GM23338 (cell line): ENCODE measurements at places on chromosomes 6 and 20. TPM values are rescaled to one million over a fixed set of nuclear protein-coding genes. Genes with fewer than 3 reads are reported as not detected.

Gene RAET1E
- total RNA-seq, result not detected in 2 replicates

- no peak for DNase-seq
These were observed 442.5 kb upstream of the ID4 start for GRCh38 chr6:19394687-19395086.

- peak; percentile 35 for DNase-seq
These were observed 272.5 kb upstream of the CDYL start for GRCh38 chr6:4503700-4504099.

Gene TPX2
- total RNA-seq, result 148 and 159 TPM in 2 replicates

DNA sequence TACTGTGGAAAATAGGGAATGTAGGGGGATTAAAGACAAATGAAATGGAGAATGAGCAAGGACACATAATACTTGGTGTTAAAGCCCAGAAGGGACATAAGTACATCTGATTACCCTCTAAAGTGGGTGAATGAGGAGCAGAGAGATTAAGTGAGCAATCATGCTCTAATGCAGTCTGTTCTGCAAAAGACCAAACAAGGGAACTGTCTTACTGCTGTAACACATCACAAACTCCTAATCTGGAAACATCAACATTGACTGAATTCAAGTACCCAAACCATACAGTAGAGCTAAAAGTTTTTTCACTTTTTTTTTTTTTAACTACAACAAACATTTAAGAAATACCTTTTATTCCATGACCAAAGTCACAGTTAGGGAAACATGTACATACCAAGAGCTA, 19.3 kb upstream of the SLC17A4 start:
- DNase-seq, result no peak

- DNase-seq, result no peak
These were observed 242.8 kb downstream of the MMUT start for GRCh38 chr6:49220293-49220692.

DNA sequence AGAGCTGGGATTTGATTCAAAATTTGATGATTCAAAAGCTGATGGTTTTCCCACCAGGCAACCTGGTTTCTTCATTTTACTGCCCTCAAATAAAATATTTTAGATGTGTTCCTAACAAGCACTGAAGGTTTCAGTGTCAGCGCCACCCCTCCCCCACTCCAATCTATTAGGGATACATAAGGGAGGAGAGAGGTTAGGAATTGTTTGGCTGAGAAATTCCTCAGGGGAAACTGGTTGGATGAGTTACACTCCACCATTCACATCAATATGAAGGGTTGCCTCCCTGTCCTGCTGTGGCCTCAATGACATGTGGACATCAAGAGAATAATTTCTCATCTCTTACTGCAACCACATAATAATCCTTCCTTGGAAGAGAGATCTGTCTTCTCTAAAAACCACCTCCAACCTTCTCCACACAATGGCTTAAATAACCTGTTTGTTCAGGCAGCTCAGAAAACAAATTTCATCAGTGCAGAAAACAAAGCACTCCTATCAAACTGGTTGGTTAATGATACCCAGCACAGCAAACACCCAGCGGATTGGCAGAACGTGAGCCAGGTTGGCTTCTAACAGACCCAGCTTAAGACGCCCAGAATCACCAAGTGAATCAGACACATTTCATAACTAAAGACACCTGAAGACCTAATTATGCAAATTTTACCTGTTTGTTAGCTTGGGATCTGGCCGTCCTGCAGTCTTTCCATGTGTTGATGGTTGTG, 136.0 kb upstream of the SGK1 start:
- DNase-seq, result peak; percentile 82

- peak; percentile 83 for DNase-seq
These were observed 53.2 kb upstream of the ARG1 start for GRCh38 chr6:131519670-131520436.

Gene ECI2
- 60.4 and 63.7 TPM in 2 replicates for total RNA-seq

Gene EYA4
- 0.16 and 0.21 TPM in 2 replicates for total RNA-seq

GRCh38 chr6:34970488-34970887, 81.4 kb downstream of the ANKS1A start:
- no peak for DNase-seq

Gene HLA-DPA1
- total RNA-seq, result 6.6 and 6.9 TPM in 2 replicates

DNA sequence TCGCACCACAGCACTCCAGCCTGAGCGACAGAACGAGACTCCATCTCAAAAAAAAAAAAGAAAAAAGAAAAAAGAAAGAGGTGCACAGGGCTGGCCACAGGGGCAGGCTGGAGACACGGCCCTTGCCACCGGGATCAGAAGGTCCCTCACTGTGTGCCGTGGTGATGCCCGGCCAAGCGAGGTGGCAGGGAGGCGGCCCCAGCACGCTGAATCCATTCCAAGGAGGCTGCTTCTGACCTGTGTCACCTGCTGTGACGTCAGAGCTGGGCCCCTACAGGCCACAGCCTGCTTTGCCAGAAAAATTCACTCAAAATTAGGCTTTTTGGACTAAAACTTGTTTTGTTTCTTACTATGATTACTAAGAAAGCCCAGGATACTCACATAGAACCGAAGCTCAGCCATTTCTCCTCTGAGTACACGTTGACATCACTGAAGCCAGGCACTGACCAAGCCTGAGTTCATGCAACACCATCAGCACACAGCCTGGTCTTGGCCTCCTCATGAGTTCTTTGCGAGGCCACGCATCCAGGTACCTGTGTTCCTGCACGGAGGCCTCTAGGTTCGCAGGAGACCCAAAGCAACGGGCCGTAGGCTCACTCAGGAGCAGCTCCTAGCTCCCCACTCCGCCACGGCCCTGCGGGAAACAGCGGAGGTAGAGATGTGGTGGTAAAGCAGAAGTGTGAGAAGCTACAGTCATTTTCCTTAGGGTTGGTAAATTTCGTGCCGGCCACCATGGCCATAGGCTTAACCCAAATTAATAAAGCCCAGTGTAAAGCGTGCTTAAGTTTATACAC, 67.8 kb downstream of the THBS2 start:
- no peak for DNase-seq

DNA sequence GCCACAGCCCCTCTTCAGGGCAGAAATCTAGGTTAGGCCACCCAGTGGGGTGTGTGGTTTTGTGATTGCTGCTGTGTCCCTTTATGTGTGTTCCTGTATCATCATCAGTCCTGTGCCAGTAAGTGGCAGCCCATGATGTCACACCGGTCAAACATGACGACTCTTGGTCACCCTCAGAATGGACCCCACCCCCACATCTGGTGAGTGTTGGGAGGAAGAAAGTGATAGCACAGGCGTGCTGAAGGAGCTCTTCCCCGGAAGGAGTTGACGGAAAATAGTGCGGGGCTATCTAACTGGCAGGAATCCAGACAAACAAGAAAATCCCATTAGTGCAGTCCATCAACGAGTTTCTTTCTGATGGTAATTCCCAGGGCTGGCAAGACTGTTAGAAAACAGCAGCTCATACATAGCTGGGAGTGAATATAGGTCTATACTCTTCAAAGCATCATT, 33.4 kb upstream of the IL17A start:
- DNase-seq, result peak; percentile 52

DNA sequence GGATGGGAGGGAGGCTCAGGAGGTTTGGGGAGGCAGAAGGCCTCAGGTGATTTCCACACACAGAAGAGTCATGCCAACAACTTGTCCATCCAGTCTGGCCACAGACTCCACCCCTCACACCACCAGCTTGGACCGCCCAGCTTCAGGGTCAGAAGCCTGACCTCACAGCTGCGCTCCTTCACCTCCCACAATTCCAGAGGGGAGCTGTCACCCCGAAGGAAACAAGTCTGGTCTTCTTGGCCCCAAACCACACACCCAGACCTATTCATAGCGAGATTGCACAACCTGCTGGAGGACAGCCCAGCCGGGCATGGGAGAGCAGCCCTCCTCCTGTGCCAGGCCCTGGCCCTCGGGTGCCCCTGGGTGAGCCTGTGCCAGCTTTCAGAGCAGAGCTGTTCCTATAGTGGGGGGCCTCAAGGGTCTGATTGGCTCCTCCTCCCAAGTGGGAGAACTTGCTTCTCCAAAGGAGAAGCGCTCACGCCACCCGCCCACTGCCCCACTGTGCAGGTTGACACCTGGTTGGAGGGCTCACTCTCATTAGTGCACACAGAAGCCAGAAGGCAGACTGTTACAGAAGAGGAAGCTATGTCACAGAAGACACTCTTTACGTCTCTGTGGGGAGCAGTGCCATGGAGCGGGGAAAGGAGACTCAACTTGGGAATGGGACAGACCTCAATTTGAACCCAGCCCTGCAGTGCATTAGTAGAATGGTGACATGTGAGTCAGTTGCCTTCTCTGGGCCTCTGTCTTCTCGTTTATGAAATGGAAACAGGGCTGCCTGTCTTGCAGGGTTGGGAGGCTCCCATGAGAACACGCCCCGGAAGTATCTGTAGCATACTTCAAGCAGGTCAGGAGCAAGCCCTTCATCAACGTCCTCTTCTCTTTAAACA, 128.8 kb downstream of the FOXO3 start:
- no peak for DNase-seq

Gene RHAG
- not detected in 2 replicates for total RNA-seq

DNA sequence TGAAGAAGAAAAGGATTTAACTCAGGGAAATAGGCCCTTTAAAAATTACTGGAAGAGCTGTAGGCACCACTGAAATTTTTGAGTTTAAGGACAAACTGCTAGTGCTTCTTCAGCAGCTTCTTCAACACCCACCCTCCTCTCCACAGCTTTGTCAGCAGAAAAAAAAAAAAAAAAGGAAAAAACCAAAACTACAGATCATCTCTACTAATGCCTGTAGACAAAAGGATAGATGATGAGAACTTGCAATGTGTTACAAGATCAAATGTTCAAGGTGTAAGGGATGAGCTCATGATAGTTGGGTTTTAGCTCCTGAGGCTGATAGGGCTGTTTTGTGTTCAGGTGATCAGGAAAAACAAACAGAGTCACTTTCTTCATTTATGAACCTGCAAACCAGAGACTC, 55.2 kb upstream of the PREP start:
- no peak for DNase-seq

- DNase-seq, result no peak
These were observed 201.1 kb downstream of the ZFAND3 start for GRCh38 chr6:38020593-38020992.

- peak; percentile 86 for DNase-seq
These were observed 50.7 kb upstream of the CD83 start for GRCh38 chr6:14066782-14067406.

- DNase-seq, result peak; percentile 88
These were observed 181.0 kb downstream of the TRIM27 start for GRCh38 chr6:28742668-28743270.

Gene TAF8
- total RNA-seq, result 26.5 and 30.6 TPM in 2 replicates

Gene PRSS35
- 1.2 and 2.1 TPM in 2 replicates for total RNA-seq

DNA sequence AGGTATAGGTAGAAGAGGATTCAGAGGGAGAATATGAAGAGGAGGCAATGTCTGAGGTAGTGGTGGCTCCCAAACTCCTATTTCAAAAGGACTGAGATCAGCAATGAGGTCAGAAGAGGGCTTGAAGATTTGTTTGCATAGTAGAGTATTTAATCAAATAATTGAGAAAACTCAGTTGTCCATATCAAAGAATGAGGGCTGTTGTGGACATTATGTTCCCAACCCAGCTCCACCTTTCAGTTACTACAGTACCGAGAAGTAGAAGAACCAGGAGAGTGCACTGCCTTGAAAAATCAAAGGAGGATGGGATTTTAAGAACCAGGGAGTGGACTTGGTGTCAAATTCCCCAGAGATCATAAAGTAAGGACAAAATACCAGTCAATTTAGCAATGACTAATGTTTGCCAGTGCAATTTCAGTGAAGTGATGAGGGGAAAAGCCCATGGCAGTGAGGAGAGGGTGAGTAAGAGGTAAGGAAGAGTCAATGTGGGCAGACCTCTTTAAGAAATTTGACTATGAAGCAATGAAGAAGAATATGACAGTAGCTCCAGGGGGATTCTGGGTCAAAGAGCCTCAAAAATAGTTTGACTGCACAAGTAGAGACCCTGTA, 382.4 kb downstream of the PKHD1 start:
- no peak for DNase-seq

- peak; percentile 74 for DNase-seq
These were observed 6.5 kb downstream of the TGM6 start for GRCh38 chr20:2387180-2387577.

DNA sequence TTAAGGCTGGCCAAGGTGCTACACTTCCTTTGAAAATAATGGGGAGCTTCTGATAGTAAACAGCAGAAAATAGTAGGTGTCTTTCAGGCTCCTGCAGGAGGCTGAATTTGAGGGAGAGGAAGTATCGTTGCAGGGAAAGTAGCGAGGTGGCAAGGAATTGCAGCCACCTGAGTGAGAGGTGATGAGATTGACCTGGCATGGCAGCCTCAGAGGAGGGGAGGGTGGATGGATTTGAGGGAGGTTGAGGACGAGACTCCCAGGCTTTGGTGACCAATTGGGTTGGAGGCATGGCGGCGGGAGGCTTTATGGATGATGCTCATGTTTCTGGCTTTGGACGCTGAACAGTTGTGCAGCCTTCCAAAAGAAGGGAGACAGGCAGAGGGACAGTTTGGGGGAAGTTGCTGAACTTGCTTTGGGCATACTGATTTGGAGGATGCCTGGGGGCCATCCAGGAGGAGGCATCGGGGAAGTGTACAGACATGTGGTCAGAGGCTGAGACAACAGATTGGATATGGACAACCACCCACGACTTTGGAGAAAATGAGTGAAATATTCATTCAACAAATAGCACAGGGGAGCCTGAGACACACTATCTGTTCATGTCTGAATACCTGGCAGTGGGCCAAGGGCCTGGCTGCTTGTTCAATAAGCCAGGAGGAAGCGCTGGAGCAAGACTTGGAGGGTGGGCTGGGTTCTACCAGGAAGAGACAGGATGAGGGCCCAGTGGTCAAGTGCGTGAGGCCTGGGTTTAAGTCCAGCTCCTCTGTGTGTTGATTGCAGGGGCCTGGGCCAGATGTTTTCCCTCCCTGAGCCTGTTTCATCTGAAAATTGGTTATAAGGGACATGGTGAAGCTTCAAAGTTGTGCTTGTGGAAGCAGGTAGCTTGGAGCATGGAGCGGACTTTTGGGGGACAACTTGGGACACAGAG, 113.2 kb downstream of the CEBPB start:
- DNase-seq, result no peak

- DNase-seq, result no peak
These were observed 493 bp downstream of the CD83 start for GRCh38 chr6:14118091-14118439.

GRCh38 chr6:14635934-14636591, 518.5 kb downstream of the CD83 start:
- DNase-seq, result no peak

- no peak for DNase-seq
These were observed 127.8 kb downstream of the ATXN1 start for GRCh38 chr6:16633465-16633864.

Gene CPXM1
- total RNA-seq, result 21.5 and 29.3 TPM in 2 replicates
